ENCODE measurements at places on chromosomes 12 and 14.
A peak's percentile ranks its signal among the peaks of the same experiment; 100 is the strongest.

GRCh38 chr14:52153939-52154338 lies 85.1 kb upstream of the NID2 start:
- DNase-seq: no peak

DNA sequence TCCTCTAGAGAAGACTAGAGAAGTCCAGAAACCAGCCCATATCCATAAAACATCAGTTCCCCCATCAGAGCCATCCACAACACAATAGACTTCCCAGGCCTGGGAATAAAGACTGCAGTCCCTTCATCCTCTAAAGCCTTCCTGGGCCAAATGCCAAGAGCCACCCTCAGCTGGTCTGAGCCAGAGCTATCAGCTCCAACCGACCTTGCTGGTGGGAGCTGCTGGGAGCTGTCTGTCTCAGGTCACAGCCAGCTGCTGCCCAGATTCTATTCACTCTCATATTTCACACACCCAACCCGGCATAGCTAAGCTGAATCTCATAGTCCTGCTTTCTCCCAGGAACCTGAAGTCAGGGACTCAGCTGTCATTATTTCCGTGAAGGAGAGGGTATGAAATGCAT lies 10.9 kb upstream of the TFCP2 start:
- DNase-seq: peak; percentile 28

GRCh38 chr14:26088275-26088674 lies 509.6 kb downstream of the NOVA1 start:
- no peak for DNase-seq

DNA sequence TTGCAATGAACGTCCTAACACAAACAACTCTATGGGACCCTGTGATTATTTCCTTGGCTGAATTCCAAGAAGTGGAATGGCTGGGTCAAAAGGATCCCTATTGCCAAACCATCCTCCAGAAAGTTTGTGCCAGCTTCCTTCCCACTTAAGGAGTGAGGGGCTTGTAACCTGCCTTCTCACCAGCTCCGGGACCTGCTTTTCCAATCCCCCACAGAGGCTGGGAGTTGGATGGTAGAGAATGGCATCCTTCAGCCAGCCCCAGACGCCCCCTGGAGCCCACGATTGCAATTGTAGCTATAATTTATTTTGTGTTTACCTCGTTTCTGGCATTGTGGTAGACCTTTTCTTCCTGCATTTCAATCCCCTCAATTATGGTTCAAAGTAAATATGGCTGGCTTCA lies 9.7 kb upstream of the ZDHHC22 start:
- peak; percentile 27 for DNase-seq

DNA sequence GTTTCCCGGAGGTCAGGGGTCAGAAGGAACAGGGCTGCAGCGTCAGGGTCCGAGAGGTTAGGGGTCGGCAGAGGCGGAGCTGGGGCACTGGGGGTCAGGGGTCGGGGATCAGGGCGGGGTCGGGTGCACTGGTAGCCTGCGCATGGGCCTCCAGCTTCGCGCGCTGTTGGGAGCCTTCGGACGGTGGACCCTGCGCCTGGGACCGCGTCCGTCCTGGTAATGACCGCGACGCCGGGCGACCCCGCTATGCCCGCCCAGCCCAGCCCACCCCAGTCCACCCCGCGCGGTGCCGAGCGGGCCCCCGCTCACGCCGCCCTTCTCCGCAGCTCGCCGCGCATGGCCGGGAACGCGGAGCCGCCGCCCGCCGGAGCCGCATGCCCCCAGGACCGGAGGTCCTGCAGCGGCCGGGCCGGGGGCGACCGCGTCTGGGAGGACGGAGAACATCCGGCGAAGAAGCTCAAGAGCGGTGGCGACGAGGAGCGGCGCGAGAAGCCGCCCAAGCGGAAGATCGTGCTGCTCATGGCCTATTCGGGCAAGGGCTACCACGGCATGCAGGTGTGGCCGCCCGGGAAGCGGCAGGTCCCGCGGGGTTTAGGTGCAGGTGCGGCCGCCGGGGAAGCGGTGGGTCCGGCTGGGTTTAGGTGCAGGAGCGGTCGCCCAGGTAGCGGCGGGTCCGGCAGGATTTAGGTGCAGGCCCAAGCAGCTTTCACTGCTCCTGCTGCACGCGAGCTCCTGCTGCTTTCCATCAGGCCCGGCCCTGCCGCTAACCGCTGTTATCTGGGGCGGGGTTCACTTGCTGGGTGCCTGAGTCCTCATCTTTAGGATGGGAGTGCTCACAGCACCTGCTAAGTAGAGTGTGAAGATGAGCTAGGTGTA lies 743 bp downstream of the PUS1 start:
- peak; percentile 76 for DNase-seq

DNA sequence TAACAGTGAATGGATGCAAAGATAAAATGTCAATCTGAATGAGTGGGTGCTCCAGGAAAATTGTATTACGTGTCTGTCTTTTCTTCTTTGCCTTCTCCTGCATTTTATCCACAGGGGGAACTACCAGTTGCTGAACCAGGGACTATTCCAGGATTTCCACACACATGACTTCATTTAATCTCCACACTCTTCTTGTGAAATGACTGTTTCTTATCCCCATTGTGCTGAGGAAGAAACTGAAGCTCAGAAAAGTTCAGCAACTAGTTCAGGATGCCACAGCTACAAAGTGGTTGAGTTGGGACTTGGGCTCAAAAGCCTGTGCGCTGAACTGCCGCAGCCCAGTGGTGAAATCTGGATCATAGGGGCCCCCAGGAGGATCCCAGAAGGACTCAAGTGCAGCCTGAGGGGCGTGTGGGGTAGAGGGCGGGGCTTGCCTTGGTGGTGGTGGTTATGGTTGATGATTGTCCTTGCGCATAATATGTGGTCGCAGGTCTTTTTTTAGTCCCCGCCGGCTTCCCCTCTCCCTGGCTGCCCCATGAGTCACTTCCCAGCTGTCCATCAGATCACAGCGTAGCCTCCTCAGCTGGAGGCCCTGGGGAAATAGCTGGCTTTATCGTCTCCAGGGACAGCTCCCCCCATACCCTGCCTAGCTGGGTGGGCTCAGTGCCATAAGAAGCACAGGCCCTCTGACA lies 235.2 kb upstream of the CRY1 start:
- DNase-seq: peak; percentile 7

DNA sequence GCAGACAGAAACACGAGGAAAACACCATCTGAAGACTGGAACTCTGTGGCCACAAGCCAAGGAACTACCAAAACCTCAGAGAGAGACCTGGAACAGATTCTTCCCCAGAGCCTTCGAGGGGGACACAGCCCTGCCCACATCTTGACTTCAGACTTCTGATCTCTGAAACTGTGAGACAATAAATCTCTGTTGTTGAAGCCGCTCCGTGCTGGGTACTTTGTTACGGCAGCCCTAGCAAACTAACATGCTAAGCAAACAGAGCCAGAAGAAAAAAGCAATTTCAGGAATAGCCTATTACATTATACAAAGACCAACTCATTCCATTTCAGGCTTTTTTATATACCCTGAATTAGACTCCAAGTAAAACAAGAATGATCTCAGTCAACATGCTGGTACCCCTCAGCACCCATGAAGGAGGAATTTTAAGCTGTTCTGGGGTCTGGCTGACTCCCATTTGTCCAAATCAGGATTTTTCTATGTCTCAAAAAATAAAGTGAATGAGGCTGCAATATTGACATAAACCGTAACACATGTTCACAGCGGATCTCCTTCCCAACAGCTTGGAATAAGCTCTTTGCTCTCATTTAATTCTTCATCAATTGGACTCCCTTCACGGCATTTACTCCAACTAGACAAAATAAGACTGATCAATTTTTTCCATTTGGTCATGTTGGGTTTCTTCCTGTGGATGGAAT lies 190.1 kb downstream of the FOXN3 start:
- DNase-seq: no peak

- DNase-seq: no peak
Measured at GRCh38 chr12:105759149-105759548, 379.6 kb downstream of the NUAK1 start.

DNA sequence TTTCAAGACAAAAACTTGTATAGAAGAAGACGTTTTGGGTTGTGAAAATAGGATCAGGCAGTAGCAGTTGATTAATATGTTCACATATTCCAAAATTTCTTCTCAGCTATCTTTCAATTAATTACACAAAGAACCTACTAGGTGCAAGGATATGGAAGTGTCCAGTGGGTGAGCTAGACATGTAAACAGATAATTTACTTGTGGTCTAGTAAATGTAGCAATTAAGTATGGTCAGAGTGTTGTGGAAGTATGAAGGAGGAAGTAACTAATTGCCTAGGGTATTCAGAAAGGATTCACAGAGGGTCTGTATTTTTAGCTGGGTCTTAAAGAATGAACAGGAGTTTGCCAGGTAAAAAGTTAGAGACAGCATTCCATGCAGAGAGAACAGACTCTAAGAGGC lies 5.9 kb downstream of the GOLGA5 start:
- no peak for DNase-seq

DNA sequence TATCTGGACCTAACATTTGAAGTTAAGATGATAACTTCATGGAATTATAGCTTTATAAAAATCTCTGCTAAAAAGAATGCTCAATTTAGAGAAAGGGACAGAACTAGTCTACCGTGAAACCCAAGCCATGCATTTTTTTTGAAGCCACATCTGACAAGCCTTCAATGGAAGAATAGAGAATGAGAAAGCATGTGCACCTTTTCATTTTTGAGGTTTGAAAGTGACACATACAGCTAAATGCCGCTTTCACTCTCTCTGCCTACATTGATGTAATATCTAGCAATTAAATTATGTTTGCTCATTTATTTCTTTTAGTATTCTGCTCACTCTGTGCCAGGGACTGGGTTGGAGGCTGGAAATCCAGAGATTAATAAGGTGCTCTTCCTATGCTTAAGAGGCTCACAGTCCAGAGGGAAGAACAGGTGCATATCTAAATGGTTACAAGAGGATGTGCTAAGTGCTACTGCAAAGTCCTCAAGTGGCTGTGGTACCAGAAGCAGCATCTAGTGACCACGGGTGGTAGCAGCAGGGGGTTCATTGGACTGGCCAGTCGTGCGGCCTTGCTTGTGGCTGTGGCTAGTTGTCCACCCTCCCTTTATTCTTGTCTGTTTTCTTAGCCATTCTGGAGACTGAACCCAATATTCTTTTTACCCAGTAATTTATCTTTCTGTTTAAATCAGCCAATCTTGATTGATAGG lies 60.4 kb downstream of the PPP1R36 start:
- DNase-seq: no peak

All from hematopoietic multipotent progenitor cell treated with erythropoietin and hydrocortisone succinate and interleukin-3 and kit ligand, for 8 days (in vitro differentiated cells).